ENCODE measurements at places on chromosomes 5 and 9.

DNA sequence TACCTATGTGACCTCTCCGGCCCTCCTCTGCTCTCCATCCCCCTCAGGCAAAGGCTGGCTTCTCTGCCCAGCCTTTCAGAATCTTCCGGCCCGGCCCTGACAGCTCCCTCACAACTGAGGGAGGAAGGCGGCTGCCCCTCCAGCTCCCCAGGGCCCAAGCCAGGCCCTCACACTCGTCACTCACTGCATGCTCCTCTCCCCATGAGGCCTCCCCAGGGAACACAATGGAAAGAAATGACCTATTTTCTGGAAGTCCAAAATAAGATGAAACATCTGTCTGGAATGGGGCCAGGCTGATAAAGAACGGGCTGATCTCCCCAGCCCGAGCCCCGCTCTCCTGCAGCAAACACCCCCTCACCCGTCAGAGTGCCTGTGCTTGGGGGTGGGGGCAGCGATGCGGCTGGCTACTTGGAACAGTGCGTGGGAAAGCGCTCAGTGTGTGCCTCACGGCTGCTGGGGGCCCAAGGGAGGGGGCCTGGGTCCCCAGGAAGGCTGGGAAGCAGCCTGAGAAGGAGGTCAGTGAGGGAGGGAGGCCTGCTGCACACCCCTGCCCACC lies 11.3 kb downstream of the PDGFRB start:
- DNase-seq, result no peak

GRCh38 chr5:10536931-10537579 lies 26.8 kb upstream of the ANKRD33B start:
- DNase-seq, result no peak

- DNase-seq, result no peak
Measured at GRCh38 chr5:124511791-124512190, 234.6 kb downstream of the ZNF608 start.

GRCh38 chr9:131441441-131441840 lies 47.6 kb downstream of the PRRC2B start:
- no peak for DNase-seq

- no peak for DNase-seq
Measured at GRCh38 chr5:513216-514100, 10.8 kb downstream of the SLC9A3 start.

- no peak for DNase-seq
Measured at GRCh38 chr5:151812757-151813309, 41.1 kb downstream of the G3BP1 start.

DNA sequence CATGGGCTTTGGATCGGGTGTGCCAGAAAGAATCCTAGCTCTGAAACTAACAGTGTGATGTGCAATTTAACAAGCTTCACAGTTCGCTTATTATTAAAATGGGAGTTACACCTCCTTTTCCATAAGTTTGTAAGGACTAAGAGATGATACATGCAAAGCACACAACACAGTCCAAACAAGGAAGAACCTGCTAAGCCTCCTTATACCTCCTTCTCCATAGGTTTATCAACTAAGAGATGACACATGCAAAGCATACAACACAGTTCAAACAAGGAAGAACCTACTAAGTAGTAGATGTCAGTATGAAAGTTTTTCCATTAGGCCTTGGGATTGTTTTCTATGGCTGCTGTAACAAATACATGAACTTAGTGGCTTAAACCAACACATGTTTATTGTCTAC lies 215.9 kb downstream of the DCP2 start:
- no peak for DNase-seq

DNA sequence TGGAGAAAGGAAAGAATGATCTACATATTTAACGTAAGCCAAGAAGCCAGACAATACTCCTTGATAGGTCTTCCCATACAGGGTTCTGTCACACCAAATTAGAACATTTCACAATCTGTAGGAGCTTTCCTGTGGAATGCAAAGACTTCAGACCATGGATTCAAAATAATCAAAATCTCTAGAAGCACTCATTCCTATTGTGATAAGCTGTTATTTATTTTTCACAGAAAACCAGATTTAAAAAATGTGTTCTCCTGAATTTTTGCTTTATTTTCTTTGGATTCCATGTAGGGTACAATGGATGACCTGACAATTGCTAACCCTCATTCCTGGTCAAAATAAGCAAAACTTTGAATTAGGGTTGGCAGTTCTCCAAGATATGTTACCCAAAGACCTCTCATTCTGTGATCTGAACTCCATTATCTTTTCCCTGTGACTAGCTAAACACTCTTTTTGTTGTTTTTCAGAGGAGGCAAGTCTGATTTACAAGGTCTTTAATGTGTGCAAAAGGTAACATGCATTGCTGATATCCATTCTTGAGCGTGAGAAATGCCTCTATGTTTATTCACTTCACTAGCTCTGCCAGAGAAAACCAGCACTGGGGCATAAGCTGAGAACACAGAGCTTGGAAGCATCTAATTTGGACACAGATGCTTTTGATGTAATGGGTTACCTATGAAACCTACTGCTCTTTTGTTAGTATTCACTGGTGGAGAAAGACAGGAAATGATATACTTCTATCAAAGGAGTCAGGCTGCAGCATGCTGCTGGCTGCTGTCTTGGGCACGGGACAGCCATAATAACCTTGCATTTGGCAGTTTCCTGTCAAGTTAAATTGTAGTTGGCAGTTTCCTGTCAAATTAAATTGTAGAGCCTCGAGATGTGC lies 31.4 kb downstream of the ACTBL2 start:
- no peak for DNase-seq

DNA sequence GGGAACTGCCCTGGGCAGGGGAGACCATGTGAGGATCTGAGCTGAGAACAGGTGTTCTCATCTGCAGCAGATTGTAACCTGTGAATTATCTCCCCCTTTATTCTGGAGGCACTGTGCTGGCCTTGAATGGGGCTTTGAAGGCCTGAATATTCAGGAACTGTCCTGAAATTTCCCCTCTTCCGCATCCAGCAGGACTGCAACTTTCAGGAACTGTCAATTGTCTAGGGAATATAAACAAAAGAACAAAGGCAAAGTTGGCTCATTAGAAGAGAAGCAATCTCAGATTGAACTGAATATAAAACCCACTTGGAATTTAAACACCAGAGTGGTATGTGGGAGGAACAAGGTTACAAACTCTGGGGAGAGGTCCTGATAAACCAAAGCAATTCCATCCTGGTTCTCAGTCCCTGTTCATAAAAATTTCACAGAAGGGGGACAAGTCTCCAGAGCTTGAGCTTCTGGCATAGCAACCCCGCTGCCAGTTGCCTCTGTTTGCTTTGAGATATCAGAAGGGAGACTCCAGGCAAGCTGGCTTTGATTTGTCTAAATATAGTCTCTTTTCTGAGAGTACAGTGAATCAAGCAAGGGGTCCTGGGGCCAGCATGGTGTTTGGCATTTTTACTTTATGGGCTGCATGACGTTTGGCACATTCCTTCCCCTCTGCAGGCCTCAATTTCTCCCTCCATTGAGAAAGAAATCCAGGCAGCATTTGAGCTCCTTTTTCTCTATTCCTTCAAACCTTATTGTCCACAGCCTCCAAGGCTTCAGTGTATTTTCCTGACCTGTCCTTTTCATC lies 47.5 kb downstream of the ADRB2 start:
- no peak for DNase-seq

DNA sequence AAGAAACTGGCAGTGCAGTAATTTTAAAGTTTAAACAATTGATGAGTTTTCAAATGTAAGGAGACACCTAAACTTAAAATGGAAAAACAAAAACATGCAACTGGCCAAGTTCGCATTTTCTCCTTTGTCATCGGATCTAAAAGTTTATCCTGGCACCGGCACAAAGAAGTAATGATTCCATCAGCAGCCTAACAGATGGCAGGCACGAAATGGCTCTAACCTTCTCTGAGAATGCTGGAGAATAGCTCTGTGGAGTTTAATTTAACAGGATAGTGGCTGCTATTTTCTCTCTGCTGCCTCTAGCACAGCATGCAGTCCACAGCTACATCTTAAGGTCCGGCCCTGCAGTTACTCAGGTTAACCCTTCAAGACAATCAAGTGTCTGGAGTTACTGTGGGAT lies 82.2 kb downstream of the PRELID2 start:
- peak; percentile 16 for DNase-seq

GRCh38 chr9:33718987-33719386 lies 76.4 kb upstream of the PRSS3 start:
- DNase-seq, result no peak

- DNase-seq, result no peak
Measured at GRCh38 chr5:178808886-178809285, 50.9 kb upstream of the ZNF354B start.

DNA sequence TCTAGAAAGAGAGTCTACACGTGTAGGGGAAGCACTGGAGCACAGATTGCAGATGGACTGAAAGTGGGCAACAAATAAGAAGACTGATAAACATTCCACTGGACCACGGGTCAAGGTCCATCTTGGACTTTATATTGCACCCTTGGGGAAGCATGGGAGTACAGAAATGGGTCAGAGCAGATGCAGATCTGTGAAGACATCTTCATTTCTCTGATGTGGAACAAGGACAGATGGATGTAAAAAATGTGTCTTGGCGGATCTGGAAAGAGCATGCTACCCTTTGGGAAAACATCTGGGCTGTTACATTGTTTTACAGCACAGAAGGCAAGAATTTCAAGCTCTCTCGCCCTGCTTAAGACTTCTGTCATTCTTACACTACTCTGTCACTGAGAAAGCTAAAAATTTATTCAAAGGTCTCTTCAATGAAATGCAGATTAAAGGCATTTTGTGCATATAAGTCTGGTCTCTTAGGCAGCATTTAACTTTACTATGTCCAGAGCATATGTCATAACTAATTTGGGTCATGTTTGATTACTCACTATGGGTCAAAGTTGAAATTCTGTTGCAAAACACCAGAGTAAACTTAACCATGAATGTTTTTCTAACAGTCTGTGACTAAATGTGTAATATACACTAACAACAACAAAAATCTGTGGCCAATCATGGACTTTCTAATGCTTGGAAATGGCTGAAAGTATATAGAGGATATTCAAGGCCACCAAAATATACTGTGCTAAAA lies 756.4 kb upstream of the DMAC1 start:
- DNase-seq, result no peak

Measured in AG08396 (cell line).